ENCODE measurements at places on chromosomes 1 and 21. TPM values are rescaled to one million over a fixed set of nuclear protein-coding genes. Genes with fewer than 3 reads are reported as not detected.

Gene MSH4
- 0.05 TPM for total RNA-seq

Gene KIF14
- total RNA-seq: 0.23 TPM

Gene AADACL4
- total RNA-seq: not detected

Gene S100A7A
- total RNA-seq: not detected

Gene PRKAA2
- total RNA-seq: 7.9 TPM

Gene NIBAN1
- total RNA-seq: 47.3 TPM

Gene HTR6
- not detected for total RNA-seq

Gene C1orf116
- total RNA-seq: 36.5 TPM

Gene ASTN1
- 0.62 TPM for total RNA-seq

Gene SPOCD1
- total RNA-seq: 21.6 TPM

Gene TEDDM1
- not detected for total RNA-seq

Gene GUK1
- total RNA-seq: 250 TPM

Gene FMO1
- not detected for total RNA-seq

Gene FCGR1A
- 7.6 TPM for total RNA-seq
